Activated CD4-positive, alpha-beta T cell treated with anti-CD3 and anti-CD28 coated beads, Interleukin-2, amount 50 U/mL, for 4 hours (primary cell): ENCODE measurements at places on chromosomes 5 and 9.

- no peak for DNase-seq
Measured at GRCh38 chr9:125472926-125473701, 211.5 kb downstream of the GAPVD1 start.

GRCh38 chr5:168992687-168993086, 308.3 kb downstream of the SLIT3 start:
- no peak for DNase-seq

- no peak for DNase-seq
Measured at GRCh38 chr5:140165101-140165922, 9.7 kb upstream of the CYSTM1 start.

- DNase-seq, result peak; percentile 23
Measured at GRCh38 chr5:82793808-82794419, 283.3 kb downstream of the TMEM167A start.

GRCh38 chr5:157476702-157477408, 16.8 kb downstream of the NIPAL4 start:
- no peak for DNase-seq

DNA sequence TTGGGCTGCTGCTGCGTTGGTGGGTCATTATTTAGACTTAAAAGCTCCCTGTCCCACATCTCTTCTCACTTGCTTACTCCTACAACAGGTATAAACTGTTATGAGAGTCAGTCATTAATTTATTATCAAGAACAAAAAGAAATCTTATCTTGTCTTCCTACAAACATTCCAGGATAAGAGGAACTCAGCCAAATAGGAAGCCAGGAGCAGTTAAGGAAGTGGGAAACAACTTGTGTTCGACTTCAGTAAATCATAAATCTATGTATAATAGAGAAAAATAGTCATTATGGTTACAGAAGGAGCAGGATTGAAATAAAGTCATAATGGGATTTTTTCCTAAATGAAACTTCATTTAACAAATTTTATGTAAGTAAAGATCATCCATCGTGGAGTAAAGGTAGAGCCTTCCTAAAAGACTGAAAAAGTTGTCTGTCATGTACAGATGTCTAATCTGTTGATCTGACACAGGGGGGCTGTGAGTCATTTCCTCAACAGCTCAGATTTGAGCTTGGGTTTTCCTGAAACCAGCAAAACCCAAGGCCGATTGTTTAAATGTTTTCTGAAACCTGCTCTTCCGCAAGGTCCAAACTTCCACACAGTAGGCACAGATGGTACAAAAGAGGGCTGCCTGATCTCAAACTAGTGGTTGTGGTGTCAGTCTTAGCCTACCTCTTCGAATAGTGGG, 25.3 kb upstream of the LRRTM2 start:
- no peak for DNase-seq
